Stimulated activated CD4-positive, alpha-beta T cell treated with anti-CD3 and anti-CD28 coated beads, Interleukin-1b, Interleukin-23, amount 100 ng/mL, for 24 hours (primary cell): ENCODE measurements at places on chromosomes 7 and 10.

DNA sequence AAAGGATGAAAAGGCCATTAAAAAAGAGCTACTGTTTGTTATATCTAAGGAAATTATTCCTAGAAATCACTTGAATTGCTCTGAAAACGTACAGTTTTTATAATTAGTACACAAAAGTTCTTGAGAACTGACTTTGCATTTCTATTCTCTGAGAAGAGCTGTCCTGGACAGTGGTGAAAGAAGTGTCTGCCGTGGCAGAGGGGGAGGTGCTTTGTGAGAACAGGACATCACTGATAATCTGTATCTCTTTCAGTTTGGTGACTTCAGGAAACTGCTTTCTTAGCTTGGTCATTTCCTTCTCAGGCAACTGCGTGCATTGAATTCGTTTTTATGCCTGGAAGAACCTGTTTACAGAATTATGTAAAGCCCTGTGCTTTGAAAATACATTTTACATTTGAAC lies 52.1 kb downstream of the POLL start:
- no peak for DNase-seq

GRCh38 chr10:20228729-20229128 lies 412.5 kb downstream of the PLXDC2 start:
- no peak for DNase-seq

- no peak for DNase-seq
These were observed 190.6 kb upstream of the CCDC6 start for GRCh38 chr10:60096761-60097513.

DNA sequence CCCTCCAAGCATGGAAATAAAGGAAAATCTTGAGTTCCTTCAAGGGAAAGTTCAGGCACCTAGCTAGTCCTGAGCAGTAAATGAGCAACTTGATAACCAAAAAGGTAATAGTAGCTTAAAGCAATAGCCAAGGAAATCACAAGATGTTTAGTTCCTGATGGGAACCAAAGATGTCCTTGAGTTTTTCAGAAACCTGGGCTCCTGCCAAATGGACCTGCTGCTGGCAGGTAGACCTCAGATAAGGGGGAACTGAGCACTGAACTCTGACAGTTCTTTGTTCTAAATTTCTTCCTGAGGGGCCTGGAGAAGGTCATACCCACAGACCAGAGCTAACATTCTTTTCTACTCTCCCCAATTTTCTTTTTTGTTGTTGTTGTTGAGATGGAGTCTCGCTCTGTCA lies 48.5 kb downstream of the TMEM130 start:
- DNase-seq: no peak

- DNase-seq: no peak
These were observed 27.8 kb downstream of the SMURF1 start for GRCh38 chr7:99116144-99116543.

- no peak for DNase-seq
These were observed 3.5 kb downstream of the LRRTM3 start for GRCh38 chr10:66929375-66929774.

DNA sequence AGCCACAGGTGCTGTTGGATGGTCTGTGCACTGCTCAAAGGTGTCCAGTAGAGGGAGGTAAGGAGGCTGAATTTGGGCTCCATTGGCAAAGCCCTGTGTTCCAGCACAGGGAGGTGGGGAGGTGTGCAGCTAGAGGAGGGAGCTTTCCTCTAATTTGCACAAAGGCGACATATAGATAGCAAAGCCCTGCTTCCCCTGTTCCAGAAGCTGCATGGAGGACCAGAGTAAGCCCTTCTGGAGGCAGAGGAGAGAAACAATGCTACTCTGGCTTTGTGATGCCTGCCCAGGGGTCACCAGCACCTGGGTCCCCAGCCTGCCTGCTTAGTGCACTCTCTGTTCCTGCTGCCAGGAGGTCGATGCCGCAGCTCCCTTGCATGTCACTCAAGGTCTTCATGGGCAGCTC lies 3.4 kb upstream of the ARHGAP22 start:
- DNase-seq: peak; percentile 4

DNA sequence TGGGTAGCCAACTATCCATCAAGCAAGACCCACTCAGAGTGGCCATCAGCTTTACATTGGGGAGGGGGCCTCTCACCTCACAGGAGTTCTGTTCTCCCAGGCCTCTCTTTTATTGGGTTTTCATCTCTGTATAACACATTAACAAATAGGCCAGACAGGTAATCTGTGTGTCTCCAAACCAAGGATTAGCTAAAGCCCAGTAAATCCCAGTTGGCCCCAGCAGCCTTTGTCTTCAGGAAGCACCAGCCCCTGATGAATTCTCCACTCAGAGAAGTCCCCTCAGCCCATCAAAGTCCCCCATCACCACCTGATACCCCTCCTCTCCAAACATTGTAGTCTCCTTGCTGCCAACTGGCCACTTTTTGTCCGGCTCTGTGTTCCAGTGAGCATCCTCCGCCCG lies 16.9 kb upstream of the SLF2 start:
- no peak for DNase-seq

- DNase-seq: no peak
These were observed 9.8 kb downstream of the HSPA12A start for GRCh38 chr10:116732573-116732972.

DNA sequence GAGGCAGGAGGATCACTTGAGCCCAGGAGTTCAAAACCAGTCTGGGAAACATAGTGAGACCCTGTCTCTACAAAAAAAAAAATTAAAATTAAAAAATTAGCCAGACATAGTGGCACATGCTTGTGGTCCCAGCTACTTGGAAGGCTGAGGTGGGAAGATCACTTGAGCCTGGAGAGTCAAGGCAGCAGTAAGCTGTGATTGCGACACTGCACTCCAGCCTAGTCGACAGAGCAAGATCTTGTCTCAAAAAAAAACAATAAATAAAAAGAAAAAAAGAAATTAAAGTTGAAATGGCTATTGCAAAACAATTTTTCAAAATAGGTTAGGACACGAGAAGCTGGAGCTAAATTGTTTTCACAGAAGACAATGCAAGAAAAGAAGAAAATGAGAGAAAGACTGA lies 379.0 kb upstream of the RNF32 start:
- no peak for DNase-seq

- no peak for DNase-seq
These were observed 190.0 kb upstream of the CACNA2D1 start for GRCh38 chr7:82633592-82633991.

- no peak for DNase-seq
These were observed 54.1 kb upstream of the AKR1C1 start for GRCh38 chr10:4909118-4909517.

GRCh38 chr10:20162123-20162522 lies 345.9 kb downstream of the PLXDC2 start:
- no peak for DNase-seq

GRCh38 chr7:153852261-153852660 lies 199.9 kb upstream of the DPP6 start:
- no peak for DNase-seq

DNA sequence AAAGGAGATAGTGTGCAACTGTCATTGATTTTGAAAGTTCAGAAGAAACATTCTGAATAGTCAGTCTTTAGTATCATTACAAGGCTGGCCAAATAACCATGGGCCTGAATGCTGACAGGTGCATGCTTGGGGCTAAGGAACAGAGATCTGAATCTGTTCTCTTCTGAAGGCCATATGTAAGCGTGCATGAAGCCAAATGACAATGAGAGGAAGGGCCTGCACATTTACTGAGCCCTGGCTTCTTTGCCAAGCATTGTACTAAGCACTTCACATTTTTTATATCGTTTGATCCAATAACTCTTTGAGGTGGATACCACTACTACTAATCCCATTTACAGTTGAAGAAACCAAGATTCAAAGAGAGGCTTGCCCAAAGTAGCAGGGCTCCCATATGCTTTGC lies 22.5 kb upstream of the TIAL1 start:
- no peak for DNase-seq

DNA sequence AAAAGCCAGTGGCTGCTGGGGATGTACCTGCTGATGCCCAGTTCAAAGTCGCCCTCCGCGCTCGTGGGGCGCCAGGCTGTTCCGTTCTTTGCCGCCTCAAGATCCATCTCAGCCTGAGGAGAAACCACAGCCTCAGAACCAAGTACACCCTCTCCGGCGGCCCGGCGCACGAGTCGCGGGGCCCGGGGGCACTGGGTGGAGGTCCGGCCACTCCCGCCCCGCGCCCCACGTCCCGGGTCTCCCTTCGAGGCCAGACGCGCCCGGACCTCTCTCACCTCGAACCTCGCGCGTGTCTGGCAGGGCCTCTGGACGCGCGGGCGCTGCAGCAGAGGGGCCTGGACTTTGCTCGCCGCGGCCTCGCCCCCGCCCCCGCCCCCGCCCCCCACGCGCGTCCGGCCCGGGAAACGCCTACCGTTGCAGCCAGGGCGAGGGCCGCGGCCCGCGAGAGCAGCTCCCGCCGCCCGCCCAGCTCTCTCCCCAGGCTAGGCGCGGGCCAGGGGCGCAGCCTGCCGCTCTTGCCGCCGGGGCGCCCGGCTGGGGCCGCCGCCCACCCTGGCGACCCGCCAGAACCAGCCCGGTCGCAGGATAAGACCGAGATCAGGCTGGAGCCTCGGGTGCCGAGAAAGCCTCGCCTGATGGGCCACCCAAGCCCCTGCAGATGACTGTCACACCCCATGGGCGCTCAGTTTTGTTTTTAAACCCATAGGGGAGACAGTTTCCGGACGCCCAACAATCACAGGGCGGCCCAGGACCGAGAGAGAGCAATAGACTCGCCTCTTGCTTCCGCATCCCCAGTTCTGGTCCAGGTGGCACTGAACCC lies at the start of gene ABCB4:
TSS of gene ABCB4 (minus strand) at position 322 of the 820 bp plus-strand sequence. CDS start at position 107, 215 bp downstream.
- no peak for DNase-seq

DNA sequence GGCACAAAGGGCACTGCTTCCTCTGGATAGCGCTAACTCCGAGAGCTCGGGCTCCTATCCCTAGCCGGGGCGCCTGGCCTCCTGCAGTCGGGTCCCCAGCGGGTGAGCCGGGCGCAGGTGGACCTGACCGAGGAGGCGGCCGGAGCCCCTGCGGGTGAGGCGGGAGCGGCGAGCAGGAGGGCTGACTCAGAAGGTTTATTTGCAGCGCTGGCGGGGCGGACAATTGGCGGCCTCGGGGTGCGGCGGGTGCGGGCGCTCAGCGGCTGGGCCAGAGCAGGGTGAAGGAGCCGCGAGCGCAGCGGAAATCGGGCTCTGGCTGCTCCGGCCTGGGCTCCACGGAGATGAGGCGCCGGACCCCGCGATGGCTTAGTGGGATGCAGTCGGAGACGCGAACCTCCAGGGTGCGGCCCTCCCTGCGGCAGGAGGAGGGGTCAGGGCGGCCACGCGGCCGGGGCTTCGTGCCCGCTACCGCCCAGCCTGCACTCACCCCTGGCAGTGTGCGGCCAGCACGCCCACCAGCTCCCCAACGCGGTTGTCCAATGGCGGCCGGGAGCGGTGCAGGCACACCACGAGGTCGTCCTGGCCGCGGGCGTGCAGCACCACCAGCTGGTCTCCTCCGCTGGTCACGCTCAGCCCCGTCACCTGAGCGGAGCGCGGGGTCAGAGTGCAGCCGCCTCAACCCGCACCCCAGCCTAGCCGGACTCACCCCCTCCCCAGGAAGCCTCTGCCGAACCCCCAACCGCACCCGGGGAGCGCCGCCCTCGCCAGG lies 16.1 kb downstream of the MYO1G start:
- DNase-seq: no peak

GRCh38 chr10:61792097-61792716 lies 109.3 kb upstream of the ARID5B start:
- no peak for DNase-seq

GRCh38 chr10:46307281-46308112 lies 20.7 kb downstream of the ANTXRL start:
- DNase-seq: no peak

- DNase-seq: no peak
These were observed 89.3 kb downstream of the MRPL32 start for GRCh38 chr7:43021431-43021830.

GRCh38 chr7:153444641-153445040 lies 607.6 kb upstream of the DPP6 start:
- DNase-seq: no peak

DNA sequence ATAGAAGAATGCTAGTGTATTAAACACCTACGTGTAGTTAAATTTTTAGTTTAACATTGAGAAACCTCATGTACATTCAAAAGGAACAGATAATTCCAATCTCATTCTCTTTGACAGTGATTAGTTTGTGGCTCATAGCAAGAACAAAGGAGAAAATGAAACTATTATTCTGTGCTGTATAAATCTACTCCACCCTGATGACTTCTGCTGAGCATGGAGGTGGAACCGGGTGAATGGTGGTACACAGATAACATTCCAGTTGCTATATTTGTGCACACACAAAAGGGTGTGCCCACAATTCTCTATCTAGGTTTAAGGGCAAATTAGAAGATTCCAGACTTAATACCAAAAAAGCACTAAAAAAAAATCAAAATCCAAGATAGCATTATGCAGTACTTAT lies 17.0 kb upstream of the RALA start:
- no peak for DNase-seq

DNA sequence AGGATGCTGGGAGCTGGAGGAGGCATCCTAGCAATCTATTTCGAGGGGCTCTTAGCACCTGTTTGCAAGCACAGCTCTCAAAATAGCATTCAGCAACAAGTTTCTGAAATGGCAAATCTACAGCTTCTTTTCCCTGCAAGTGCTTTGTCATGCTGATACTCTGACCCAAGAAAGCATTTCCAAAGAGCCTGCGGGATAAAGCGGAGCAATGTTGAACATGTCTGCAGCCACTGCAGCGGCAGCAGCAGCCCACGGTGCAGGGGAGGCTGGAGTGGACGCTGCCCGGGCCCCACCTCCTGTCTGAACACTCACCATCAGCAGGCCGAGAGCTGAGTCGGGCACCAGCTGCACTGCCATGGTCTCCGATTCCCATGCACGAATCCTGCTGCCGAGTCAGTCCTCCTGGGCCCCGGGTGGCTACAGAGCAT lies 964 bp downstream of the FRMD4A start:
- no peak for DNase-seq

DNA sequence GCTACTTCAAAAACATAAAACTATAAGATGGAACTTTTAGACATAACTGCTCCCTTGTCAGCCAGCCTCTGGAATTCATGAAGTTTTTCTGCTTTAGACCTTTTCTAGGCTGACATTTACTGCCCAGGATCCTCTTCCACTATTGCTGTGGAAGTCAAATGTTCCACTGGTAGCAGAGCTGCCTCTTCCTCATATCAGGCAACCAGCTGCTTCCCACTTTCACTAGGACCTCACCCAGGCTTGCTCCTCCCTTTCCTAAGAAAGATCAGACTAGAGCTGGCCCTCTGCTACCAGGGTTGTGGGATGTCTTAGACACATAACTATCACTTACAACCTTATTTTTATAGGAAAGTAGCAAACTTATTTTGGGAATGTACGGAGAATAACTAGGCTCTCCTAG lies 121.5 kb downstream of the CTTNBP2 start:
- DNase-seq: no peak
